GM23248 (cell line): ENCODE measurements at places on chromosomes 13 and 19. TPM values are rescaled to one million over a fixed set of nuclear protein-coding genes. Genes with fewer than 3 reads are reported as not detected.

DNA sequence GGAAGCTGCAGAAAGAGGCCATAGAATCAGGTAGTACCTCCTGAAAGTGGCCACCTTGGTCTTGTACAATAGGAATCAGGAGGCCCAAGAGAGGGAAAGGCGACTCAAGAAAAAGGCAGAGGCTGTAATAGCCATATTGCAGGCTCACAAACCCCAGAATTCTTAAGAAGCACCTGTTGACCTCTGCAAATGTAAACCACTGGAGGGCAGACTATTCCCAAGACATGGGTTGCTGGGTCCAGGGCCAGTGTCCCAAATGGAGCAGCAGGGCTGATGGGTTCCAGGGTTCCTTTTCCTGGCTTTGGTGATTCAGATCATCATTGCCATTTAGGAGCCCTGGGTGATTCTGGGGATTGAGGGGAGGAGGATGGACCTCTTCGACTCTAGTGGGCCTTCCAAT, 167.6 kb downstream of the B3GLCT start:
- no peaks in the 10 kb centered on the region for H3K36me3 ChIP-seq
- no peak for DNase-seq
- H3K27ac ChIP-seq, result no peak overlapping the region
- no peak overlapping the region for H3K4me3 ChIP-seq

The GSX1 gene
- polyA plus RNA-seq, result not detected in 2 replicates

- peaks cover 40% of the 10 kb centered on the region for H3K4me1 ChIP-seq
- peaks cover 9% of the 10 kb centered on the region; the same call in 1 of the 2 replicates for H3K36me3 ChIP-seq
- no peak overlapping the region for H3K4me3 ChIP-seq
- H3K27me3 ChIP-seq, result no peaks in the 10 kb centered on the region
- DNase-seq, result no peak
Measured at GRCh38 chr13:51738226-51738905, 65.6 kb downstream of the DHRS12 start.

DNA sequence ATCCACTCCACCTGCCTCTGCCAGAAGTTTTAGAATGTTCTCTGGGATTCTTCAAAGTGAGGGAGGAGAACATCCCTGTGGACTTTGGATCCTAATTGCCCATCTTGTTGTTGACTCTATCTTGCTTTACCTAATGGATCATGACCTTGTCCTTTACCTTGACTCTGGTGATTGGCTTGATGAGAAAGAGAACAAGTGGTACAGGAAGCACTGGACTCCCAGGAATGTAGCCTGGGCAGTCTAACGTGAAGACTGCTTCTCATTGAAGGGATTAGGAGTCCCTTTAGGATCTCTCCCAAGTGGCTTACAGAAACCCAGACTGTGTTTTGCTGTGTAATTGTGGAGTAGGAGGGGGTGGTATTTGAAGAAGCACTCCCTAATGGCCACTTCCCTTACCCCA, 63.9 kb downstream of the SLC10A2 start:
- no peak for DNase-seq
- no peak overlapping the region for H3K27ac ChIP-seq
- no peaks in the 10 kb centered on the region for H3K27me3 ChIP-seq
- no peaks in the 10 kb centered on the region for H3K36me3 ChIP-seq

DNA sequence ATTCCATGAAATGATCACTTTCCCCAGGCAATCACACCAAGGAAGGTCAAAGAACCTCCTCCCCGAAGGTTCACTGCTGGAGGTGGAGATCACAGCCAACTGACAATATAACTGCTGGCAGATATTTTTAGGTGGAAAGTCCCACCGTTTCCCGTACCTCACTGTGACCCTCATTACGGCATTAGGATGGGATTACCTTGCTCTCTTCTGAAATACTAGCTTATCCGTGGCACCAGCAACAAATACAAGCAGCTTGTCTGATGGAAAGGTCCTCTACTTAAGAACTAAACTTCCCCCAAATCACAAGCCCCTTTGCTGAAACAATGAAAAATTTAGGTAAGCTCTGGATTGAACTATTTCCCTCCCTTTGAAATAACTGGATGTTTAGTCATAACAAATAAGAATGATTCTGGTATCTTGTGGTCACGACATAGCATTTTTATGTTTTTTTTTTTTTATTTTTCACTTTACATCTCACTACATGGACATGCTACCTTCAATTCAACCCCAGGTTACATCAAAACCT, 178.9 kb downstream of the COL4A1 start:
- peak; percentile 48 for DNase-seq
- H3K27ac ChIP-seq, result no peak overlapping the region
- H3K36me3 ChIP-seq, result no peaks in the 10 kb centered on the region
- no peak overlapping the region for H3K4me3 ChIP-seq

GRCh38 chr19:47005873-47006272, 13.8 kb upstream of the NPAS1 start:
- H3K27me3 ChIP-seq, result no peaks in the 10 kb centered on the region
- H3K27ac ChIP-seq, result no peak overlapping the region
- no peaks in the 10 kb centered on the region for H3K4me1 ChIP-seq
- no peak overlapping the region for H3K4me3 ChIP-seq
- DNase-seq, result no peak

GRCh38 chr13:20128459-20128931, 32.4 kb downstream of the GJA3 start:
- H3K36me3 ChIP-seq, result no peaks in the 10 kb centered on the region
- peaks cover 16% of the 10 kb centered on the region for H3K4me1 ChIP-seq
- no peaks in the 10 kb centered on the region for H3K27me3 ChIP-seq

DNA sequence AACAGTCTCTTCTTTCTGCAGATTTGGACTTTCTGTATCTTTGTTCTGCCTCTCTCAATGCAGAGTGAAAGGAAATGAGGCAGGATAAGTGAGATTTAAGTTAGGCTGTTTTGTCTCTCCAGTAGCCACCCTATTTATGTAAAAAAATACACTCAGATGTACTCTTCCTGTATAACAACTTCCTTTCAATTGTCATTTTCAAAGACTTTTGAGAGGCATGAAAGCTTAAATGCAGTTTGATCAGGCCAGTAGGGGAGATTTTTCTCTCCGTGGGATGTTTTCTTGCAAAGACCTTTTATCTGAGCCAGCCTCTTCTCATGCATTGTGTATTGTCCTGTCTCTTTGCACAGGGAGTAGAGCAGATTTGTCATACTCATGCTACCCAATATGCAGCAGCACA, 166.8 kb downstream of the SLITRK5 start:
- H3K4me3 ChIP-seq, result no peak overlapping the region
- no peak for DNase-seq

DNA sequence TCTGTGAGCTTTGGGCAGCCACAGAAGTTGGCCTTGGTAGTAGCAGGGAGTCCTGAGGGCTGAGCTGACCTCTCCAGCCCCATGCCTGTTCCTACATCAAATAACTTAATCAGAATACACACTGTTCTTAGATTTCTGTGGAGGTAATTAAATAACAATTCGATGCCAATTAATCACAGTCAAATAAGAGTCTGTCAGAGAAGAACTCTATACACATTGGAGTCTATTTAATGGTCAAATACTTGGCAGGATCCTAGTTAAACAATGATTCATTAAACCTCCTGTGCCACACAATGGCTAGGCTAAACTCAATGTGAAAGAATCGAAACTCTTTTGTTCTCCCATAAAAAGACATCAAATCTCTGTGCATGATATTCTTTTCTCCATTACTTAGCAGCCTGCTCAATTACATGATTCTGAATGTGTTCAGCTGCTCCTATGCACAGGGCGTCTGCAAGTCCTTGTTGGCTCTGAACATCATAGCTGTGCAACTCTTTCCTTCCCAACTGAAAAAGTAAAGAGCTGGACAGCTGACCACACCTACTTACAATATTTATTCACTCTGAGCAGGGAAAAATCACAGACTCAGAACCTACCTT, 173.1 kb downstream of the ABCC4 start:
- H3K4me1 ChIP-seq, result no peaks in the 10 kb centered on the region
- H3K27ac ChIP-seq, result no peak overlapping the region
- H3K4me3 ChIP-seq, result no peak overlapping the region
- DNase-seq, result no peak
- no peaks in the 10 kb centered on the region for H3K27me3 ChIP-seq
- H3K36me3 ChIP-seq, result no peaks in the 10 kb centered on the region

DNA sequence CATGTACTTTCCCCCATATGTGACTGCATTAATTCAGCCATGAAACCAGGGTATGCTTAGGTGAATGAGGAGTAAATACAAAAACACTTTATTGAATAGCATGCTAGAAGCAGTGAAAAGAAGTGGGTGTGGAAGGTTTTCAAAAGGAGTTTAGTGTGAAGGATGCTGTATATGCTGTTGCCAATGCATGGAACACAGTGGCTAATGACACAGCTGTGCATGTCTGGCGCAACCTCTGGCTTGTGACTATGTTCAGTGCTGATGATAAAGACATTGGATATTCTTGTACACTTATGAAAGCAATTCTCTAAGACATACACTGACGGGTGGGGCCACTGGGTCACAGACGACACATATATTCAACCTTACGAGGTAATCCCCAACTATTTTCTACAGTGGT, 55.2 kb downstream of the SOX21 start:
- no peaks in the 10 kb centered on the region for H3K36me3 ChIP-seq
- peaks cover 6% of the 10 kb centered on the region for H3K27me3 ChIP-seq
- peaks cover 11% of the 10 kb centered on the region for H3K4me1 ChIP-seq
- peak; percentile 65 for DNase-seq
- H3K4me3 ChIP-seq, result peak overlapping the region; percentile 19; the same call in 1 of the 2 replicates

The ECSIT gene
- polyA plus RNA-seq, result 17.1 and 20.5 TPM in 2 replicates

The CERS1 gene
- polyA plus RNA-seq, result 0.38 and 0.54 TPM in 2 replicates

DNA sequence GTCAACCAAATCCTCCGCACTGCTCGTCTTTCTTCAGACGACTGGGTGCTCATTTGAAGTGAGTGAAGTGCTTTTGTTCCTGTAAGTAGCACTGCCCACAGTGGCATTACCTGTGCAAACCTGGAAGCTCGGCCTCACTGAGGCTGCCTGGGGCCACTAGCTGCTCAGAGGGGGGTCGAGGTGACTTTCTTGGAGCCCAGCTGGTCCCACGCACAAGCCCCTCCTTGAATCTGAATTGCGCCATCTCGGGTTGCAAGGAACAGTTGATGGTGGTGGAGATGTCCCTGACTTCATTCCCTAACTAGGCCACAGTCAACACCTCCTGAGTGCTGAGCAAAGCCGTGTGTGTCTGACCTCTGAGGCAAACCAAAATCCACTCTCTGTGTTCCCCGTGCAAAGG, 79.3 kb upstream of the GPR183 start:
- no peaks in the 10 kb centered on the region for H3K27me3 ChIP-seq
- no peak for DNase-seq
- no peak overlapping the region for H3K4me3 ChIP-seq

GRCh38 chr19:30263830-30264381, 108.3 kb upstream of the ZNF536 start:
- no peaks in the 10 kb centered on the region for H3K27me3 ChIP-seq
- peak; percentile 11 for DNase-seq
- no peak overlapping the region for H3K27ac ChIP-seq
- no peaks in the 10 kb centered on the region for H3K36me3 ChIP-seq
- no peaks in the 10 kb centered on the region for H3K4me1 ChIP-seq
- H3K4me3 ChIP-seq, result no peak overlapping the region

DNA sequence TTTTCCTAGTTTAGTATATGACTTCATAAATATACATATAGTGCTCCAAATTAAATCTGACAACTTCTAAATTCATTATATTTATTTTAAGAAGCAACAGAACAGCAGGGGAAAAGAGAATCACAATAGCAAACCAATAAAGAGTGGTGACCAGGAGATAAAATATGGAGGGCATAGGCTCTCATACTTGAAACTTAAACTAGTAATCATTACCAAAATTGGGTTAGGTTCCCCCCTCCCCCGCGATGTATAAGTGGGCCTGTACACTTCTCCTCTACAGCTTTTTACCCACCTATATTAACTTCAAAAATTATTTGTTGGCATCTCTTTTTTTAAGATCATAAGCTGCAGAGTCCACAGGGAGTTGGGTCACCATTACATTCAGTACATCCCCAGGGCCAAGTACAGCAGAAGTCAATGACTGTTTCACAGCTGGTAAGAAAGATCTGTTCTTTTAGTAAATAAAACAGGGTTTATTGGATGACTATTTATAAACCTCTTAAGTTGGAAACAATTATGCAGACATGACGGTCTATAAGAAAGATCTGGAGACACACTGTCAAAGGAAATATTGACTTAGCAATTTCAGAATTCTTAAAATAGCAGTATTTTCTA, 29.4 kb downstream of the KLF12 start:
- no peak overlapping the region for H3K27ac ChIP-seq
- no peaks in the 10 kb centered on the region for H3K36me3 ChIP-seq
- no peak overlapping the region for H3K4me3 ChIP-seq
- no peaks in the 10 kb centered on the region for H3K27me3 ChIP-seq

The ZNF581 gene
- 17.6 and 20.6 TPM in 2 replicates for polyA plus RNA-seq

- peak; percentile 87 for DNase-seq
- peaks cover 9% of the 10 kb centered on the region; the same call in 1 of the 2 replicates for H3K4me1 ChIP-seq
- H3K4me3 ChIP-seq, result peak within 1 kb of the TSS; percentile 86
- no peaks in the 10 kb centered on the region for H3K27me3 ChIP-seq
- peak within 1 kb of the TSS; percentile 15; the same call in 1 of the 2 replicates for H3K27ac ChIP-seq
Measured at GRCh38 chr19:10315335-10316214, at the start of gene FDX2. Gene FDX2 (minus strand): TSS chr19:10316015. CDS start chr19:10315996, 19 bp downstream.

DNA sequence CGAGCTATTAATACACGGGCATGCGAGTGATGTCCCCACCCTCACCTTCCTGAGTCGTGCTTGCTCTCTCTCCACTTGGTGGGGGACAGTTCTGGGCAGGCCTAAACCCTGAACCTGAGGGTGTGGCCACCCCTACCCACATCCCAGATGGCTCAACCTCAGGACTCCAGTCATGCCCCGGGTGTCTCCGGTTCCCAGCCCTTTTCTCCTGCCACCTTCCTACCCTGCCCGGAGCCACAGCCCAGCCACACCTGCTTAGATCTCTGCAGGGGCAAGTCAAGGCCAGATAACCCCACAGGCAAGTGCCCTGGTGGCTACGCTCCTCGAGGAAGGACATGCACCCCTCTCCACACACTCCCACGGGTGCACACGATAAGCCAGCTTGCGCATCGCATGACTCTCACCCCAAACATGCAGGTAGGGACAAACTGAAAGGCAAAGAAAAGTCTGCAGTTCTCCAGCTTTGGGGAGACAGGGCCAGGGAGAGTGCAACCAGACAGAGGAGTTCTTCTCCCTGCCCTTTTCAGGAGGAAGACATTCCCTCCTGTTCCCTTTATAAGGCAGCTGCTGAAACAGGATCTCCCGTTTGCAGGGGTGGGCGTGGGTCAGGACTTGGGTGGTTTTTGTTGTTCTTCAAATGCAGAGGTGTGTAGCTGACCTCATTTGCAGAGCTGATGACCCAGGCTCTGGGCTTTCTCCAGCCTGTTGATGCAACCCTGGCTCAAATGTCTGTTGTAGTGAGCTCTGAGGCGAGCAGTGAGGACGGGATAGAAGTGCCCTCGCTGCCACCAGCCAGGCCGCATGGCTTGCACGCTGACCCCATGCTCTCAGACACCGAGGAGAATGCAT, 88.6 kb downstream of the DPF1 start:
- H3K36me3 ChIP-seq, result no peaks in the 10 kb centered on the region; the same call in 1 of the 2 replicates
- no peak overlapping the region for H3K27ac ChIP-seq
- H3K27me3 ChIP-seq, result no peaks in the 10 kb centered on the region
- H3K4me3 ChIP-seq, result no peak overlapping the region
- DNase-seq, result peak; percentile 5

GRCh38 chr19:18417250-18418028, 1.8 kb upstream of the SSBP4 start:
- H3K36me3 ChIP-seq, result no peaks in the 10 kb centered on the region
- DNase-seq, result peak; percentile 82
- peak overlapping the region; percentile 100 for H3K27ac ChIP-seq
- peaks cover 52% of the 10 kb centered on the region for H3K4me1 ChIP-seq

The TMEM59L gene
- 2.1 and 3.4 TPM in 2 replicates for polyA plus RNA-seq

The ZNF177 gene
- polyA plus RNA-seq, result 0.61 and 1.2 TPM in 2 replicates

The ISOC2 gene
- 34.0 and 35.3 TPM in 2 replicates for polyA plus RNA-seq
